Activated CD4-positive, CD25-positive, alpha-beta regulatory T cell treated with anti-CD3 and anti-CD28 coated beads, Interleukin-2, amount 50 U/mL, for 72 hours (primary cell): ENCODE measurements at places on chromosomes 7 and 10.

- no peak for DNase-seq
Observed at GRCh38 chr7:115133248-115133647, 211.4 kb downstream of the MDFIC start.

- DNase-seq = no peak
Observed at GRCh38 chr7:149808311-149808710, 29.9 kb upstream of the ZNF862 start.

DNA sequence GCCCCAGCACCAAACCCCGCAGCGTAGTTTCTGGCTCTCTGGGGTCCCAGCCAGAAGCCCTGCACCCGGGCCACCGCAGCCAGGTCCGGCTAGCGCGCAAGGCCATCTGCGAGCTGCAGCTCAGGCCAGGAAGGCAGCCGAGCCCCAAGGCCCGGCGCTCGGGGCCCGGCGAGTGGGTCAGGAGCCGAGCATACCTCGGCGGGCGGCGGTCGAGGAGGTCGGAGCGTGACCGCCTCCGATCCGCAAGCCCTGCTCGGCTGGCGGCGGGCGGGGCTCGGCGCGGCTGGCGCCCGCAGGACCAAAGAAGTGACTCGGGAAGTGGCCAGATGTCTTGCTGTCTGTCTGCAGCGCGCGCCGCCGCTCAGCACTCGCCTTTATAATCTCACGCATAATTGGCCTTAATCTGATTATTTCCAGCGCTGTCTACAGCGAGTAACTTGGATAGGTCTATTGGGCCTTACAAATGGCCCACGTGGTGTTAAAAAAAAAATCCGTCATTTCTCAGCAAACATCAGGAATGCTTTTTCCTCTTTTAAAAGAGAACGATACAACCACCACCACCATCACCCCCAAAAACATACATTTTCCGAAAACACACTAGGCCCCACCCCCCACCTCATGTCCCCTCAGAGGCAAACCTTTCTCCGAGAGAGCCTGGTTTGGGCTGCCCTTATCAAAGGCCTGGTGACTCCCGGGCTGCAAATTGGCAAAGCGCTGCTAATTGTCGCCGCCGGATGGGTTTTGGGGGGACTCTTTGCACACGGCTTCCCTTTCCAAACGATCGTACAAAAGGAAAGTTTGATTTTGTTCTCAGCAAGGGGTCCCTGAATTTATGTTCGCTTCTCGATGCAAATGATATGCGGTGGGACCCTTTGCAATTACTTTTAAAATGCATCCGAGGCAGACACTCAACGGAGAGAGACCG, at the start of gene DRGX:
TSS of gene DRGX (minus strand) at position 349 of the 925 bp plus-strand sequence. CDS start 649 bp downstream, outside the sequence.
- DNase-seq = no peak

GRCh38 chr10:98312349-98312748, 44.4 kb upstream of the LOXL4 start:
- no peak for DNase-seq

- no peak for DNase-seq
Observed at GRCh38 chr10:97627731-97628130, 5.6 kb downstream of the MORN4 start.

- no peak for DNase-seq
Observed at GRCh38 chr7:24191362-24191761, 92.6 kb upstream of the NPY start.

DNA sequence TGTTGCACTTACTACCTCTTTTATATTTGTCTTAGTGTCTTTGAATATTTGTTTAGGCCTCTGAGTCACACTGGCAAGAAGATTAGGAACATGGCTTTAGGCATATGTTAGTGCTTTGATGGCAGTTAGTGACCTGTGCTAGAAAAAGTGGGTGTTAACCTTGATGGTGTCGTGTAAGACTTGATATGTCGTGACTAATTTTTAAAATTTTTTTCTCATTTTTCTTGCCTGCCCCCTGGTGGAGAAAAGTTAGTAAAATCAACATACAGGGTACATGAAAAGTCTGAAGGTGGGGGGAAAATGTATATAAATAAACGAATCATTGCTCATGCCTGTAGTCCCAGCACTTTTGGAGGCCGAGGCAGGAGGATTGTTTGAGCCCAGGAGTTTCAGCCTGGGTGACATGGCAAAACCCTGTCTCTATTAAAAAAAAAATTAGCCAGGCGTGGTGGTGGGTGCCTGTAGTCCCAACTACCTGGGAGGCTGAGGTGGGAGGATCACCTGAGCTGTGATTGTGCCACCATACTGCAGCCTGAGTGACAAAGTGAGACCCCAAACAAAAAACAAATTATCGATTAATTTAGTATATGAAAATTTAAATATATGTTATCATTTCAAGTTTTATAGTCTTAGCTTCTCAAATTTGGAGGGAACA, 44.6 kb downstream of the TAX1BP1 start:
- no peak for DNase-seq

GRCh38 chr7:149683181-149683580, 90.2 kb downstream of the ZNF467 start:
- DNase-seq = no peak

- DNase-seq = no peak
Observed at GRCh38 chr7:29045258-29046086, 87.3 kb upstream of the TRIL start.

DNA sequence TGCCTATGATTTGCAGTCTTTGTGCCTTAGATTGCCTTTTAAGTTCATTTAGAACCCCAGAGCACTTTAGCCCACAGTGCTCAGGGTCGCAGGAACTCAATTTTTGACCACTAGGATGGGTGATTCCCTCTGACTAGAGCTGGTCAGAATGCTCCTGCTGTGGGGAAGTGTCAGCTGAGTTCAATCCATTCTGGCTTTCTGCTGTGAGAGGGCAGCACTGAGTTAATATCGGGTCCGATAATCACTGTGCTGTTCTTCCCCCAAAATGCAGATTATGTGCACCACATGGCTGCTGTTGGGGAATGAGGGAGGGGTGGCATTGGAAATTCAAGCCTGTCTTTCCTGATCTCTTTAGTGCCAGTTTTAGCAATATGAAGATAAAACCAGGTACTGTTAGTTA, 886.4 kb downstream of the DNAJB9 start:
- no peak for DNase-seq

GRCh38 chr10:16765509-16766375, 51.5 kb downstream of the RSU1 start:
- DNase-seq = no peak

DNA sequence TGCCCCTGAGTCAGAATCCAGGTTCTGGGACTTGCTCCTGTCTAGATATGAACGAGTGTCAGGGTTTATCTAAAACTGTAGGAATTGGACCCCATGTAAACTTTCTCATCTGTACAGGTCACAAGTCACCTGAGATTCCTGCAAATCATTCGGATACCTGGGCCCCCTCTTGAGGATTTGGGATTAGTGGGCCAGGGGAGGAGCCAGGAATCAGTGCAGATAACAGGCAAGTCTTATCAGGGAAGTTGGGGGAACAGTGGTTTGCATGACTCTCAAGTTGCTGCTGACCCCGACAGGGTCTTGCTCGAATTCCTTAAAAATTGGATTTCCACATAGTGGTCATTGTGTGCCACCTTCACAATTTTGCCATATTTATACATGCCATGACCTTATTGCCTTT, 188.4 kb upstream of the LYZL1 start:
- DNase-seq = no peak
